ENCODE measurements at places on chromosomes 3 and 15. TPM values are rescaled to one million over a fixed set of nuclear protein-coding genes. Genes with fewer than 3 reads are reported as not detected.

Gene RNF7
- polyA plus RNA-seq, result 197 TPM

Gene SNX33
- 9.2 TPM for polyA plus RNA-seq

Gene SLC28A1
- 1.9 TPM for polyA plus RNA-seq

Gene TEX55
- polyA plus RNA-seq, result not detected

Gene SELENOS
- 52.5 TPM for polyA plus RNA-seq

Gene CD86
- 0.38 TPM for polyA plus RNA-seq

Gene TRH
- polyA plus RNA-seq, result not detected

GRCh38 chr15:57797568-57798267 lies 91.2 kb downstream of the POLR2M start:
- DNase-seq, result no peak

- DNase-seq, result no peak
These were observed 39.3 kb downstream of the CHCHD6 start for GRCh38 chr3:126743350-126743749.

DNA sequence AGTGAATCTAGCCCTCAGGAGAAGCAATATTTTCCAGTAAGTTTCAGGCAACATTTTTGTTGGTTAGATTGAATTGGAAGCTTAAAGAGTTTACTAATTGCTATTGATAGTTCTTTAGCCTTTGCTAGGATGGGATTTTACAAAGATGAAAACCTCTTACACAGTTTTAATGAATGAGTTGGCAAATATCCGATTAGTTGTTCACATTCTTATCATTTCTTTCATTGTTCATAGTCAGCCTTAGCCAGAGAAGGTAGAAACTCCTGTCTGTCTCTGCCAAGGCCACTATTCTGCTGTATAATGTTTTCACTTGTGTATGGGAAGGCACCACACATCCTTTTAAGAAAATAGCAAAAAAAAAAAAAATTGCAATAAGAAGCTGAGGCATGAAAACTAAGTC lies 222.0 kb upstream of the MANF start:
- no peak for DNase-seq

DNA sequence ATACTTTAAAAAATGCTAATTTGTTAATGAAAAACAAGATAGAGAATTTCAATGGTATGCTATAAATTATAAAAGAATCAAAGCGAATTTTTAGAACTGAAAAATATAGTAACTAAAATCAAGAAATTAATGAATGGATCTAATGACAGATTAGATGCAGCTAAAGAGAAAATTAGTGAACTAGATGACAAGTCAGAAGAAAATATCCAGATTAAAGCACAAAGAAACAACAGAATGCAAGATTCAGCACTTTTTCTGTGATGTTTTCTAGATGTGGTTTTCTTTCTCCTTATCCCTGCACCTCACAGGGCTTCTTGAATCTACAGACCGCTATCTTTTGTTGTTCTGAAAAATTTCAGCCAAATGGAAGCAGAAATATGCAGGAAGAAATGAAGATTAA lies 54.4 kb downstream of the INO80 start:
- DNase-seq, result no peak

DNA sequence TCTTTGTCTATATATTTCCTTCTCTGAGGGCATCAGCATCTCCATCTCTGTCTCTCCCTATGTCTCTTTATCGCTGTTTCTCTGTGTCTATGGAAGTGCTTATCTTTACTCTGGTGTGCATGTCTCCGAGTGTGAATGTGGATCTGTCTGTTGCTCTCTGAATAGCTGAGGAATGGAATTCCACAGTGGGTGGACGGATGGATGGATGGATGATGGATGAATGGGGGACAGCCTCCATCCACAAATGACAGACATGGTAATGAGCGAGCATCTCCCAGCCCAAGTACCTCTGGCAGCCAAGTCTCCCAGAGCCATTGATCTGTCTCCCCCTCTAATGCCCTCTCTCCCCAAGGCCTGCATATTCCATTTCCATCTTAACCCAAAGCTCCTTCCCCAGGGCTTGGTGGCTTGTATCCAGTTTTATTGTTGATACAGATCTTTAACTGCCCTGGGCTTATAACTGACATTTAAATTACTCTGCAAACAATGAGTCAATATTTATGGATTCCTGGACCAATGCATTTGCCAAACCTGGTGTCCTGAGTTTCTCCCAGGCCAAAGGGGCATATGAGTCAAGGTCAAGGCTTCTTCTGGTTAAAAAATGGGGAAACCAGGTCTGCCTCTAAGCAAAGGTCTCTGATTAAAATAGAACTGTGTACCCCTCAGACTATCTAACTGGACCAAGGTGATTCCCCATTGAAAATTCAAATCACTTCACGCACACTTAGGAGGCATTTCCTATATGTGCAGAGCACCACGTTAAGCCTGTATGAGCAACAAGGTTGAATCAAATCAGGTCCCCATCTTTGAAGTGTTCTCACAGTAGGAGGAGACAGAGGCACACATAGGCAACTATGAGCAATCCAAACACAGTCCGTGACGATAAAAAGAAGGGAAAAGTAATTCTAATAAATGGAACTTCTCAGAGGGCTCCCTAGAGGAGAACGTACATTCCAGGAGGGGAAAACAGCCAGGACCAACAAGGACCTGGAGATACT lies 109.9 kb downstream of the TLE3 start:
- no peak for DNase-seq

GRCh38 chr3:38039101-38039898 lies at the start of gene DLEC1:
Gene DLEC1 (plus strand): TSS chr3:38039208. CDS start chr3:38039226, 18 bp downstream.
- peak; percentile 75 for DNase-seq

DNA sequence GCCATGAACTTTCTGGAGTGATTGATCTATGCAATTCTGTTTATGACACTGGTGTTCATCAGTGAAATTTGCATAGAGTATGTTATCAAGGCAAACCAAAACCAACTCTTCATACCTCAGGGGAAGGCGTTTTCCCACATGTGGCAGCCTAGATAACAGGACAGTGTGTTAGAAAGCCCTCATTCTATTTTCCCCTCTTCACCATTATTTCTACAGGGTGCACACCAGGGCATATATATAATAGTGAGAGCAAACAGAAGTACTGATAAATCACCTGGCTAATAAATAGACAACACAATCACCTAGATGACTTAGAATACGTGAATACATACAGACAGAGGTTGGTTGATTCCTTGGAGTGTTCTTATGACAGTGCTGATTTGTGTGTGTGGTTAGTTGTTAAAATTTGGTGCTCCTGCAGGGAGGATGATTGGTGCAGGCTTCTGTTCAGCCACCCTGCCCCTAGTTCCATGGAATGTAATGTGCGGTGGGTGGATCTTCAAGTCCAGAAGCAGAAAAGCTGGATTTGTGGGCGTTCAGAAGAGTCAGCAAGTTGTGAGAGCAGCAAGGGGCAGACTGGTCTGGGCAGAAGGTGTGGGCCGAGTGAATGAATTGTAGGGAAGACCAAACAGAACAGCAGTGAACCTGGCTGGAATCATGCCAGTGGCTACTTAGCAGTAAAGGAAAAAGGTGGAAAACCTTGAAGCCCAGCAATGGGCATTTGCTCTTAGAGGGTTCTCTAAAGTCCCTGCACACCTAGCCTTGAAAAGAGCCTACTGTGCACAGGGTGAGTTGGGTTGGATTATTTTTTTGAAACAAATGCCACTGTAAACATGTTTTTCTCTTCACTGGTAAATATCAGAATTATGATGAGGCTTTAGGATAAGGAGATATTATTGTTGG lies 11.7 kb upstream of the RARRES1 start:
- DNase-seq, result no peak

- no peak for DNase-seq
These were observed 26.4 kb upstream of the TNFAIP8L3 start for GRCh38 chr15:51121118-51121517.

- DNase-seq, result no peak
These were observed 30.7 kb downstream of the MBNL1 start for GRCh38 chr3:152299249-152299976.

DNA sequence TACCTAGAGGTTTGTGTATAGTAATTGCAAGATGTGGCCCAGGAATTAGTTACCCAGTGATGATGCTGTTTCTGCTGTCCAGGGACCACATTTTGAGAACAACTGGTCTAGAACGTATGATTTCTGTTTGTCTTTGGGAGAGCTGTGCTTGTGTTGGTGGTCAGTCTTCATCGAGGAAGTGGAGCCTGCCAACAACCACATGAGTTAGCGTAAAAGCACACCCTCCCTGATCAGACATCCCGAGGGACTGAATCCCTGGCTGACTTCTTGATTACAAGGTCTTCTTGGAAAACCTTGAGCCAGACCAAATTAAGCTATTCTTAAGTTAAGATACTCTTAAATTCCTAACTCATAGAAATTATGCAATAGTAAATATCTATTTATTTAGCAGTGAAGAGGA lies 81.7 kb upstream of the ZPLD1 start:
- peak; percentile 26 for DNase-seq

DNA sequence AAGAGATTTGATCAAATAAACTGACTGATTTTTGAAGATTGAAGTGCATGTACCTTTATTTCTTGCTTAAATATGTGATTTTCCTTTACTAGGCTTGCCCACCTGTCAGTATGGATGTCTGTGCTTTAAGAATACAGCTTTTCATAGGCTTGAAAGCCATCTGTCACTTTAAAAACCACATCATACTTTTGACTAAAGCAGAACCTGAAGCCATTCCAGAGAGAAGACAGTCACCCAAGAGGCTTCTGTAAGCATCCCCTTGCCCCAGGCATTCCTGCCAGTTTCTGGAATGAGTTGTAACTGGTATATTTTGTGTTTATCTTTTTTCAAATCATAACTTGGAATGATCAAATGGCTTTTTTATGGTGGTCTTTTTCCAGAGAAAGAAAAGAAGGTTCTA lies 24.0 kb downstream of the HPS3 start:
- DNase-seq, result no peak

DNA sequence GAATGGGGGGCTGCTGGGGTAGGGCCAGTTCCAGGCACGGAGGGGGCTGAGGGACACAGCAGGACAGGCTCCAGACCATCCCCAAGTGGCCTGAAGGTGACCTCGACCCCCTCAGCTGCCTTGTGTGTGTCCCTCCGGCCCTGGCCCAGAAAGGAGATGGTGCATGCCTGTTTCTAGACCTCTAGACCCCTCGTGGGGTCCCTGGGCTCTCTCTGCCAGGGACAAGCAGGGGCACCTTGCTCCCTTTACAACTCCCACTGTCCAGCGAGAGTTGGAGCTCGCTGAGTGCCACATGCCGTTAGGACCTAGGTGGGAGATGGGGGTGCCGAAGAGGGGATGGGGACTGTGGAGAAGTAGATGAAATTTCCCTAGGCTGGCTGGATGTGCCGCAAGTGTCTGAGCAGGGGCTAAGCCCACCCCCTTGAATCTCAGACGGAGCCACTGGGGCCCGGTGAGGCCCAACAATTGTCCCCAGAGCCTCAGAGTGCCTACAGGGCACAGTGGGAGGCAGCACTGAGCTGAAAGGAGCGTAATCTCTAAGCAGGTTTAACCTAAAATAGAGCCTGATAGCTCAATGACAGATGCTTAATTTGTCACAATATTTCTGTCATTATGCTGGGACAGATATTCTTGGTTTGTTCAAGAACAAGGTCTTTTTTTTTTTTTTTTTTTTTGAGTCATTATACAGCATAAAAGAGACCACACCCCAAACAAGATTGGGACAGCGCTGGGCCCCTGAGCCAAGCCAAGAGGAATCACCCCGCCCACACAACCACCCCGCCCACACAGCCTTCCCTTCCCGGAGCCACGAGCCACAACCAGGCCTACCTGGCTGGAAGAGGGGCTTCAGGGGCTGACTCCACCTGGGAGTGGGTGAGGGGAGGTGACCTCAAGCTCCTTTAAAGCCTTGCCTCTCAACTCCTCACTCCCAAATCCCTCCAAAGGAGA lies 23.6 kb upstream of the KLF13 start:
- DNase-seq, result peak; percentile 66

DNA sequence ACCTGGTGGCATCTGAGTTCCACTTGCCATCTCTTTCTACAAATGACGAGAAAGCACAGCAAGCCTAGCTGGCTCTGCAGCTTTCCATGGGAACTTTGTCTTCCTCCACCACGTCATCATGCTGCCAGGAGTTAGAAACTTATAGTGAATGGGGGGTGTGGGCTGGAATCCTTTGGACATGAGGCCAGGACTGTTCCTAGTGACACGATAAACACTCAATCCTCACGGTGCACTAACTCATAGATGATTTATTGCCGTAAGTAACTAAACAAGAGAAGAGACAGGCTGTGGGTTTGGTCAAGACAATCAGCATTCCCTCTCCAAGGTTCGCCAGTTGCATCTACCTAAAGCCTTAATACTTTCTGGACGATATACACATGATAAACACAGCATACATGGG lies 50.6 kb downstream of the OXNAD1 start:
- DNase-seq, result no peak

GRCh38 chr15:51180011-51180410 lies 85.3 kb upstream of the TNFAIP8L3 start:
- DNase-seq, result no peak

DNA sequence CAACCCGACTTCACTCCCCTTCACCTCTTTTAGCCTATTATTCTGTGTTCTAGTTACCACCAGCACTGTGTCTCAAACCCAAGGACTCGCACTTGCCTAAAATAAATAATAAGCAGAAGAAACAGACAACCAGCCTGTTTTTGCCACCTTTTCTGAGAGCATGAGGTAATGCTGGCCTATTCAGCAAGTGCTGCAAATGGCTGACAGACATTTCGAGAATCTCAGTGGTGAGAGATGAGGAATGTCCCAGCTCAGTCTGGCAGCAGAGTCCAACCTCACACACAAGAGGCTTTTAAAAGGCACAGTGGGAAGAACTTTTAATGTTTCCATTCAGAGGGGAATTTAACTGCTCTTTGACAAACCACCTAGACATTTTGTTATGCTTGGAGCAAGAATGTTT lies 143.3 kb upstream of the GMNC start:
- no peak for DNase-seq

DNA sequence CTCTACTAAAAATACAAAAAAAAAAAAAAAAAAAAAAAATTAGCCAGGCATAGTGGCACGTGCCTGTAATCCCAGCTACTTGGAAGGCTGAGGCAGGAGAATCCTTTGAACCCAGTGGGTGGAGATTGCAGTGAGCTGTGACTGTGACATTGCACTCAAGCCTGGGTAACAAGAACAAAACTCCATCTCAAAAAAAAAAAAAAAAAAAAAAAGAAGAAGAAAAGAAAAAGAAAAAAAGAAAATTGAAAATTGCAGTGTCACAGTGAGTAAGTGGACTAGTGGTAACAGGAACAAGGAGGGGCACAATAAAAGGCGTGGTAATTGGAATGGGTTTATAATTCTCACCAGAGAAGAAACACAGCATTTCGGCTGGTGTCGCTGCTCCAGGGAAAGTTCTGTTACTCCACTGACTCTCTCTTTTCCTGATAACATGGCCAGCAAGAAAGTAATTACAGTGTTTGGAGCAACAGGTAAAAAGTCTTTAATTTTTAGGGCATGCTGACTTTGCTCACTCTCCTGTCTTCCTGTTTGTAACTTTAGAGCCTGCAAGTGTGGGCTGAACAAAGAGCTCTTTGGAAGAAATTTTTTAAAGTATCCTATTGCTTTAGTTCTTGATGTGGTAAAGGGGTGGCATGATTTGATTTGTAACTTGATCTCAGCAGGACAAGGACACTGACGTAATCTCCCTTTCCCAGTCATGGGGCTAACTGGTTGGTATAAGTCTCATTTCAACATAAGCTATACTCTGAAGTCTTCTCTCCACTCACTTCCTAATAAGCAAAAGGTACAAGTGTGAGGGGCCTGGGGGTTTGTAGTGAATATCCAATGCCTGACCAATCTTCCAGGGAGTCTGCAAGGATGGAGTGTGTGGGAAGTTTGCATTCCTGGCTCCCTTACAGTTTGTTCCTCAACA lies 22.1 kb upstream of the TRA2B start:
- no peak for DNase-seq

All from heart left ventricle (tissue), 16 donors.